ENCODE measurements at places on chromosomes 1 and 21.

GRCh38 chr1:231885209-231885854, 258.7 kb downstream of the DISC1 start:
- no peak for DNase-seq

GRCh38 chr21:38261851-38262250, 5.1 kb downstream of the KCNJ15 start:
- no peak for DNase-seq

- DNase-seq = no peak
Measured at GRCh38 chr21:45825219-45825618, 156.4 kb upstream of the COL6A1 start.

- DNase-seq = no peak
Measured at GRCh38 chr1:85838238-85838637, 130.0 kb upstream of the ZNHIT6 start.

DNA sequence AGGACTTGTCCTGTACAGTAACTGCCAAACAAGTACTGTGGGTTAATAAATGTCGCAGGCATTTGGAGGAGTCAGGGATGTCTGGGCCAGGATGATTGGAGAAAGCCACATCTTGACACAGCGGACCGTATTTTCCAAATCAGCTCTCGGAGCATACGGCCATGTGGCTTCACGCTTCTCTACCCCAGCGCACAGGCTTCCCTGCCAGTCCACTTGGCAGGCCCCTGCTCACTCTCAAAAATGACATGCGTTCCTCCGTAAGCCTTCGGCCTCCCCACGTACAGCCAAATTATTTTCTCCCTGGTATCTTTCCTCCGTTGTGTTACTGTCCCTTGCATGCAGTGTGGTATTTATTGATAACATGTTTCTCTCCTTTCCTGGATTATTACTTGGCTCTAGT, 7.2 kb upstream of the LRRC38 start:
- DNase-seq = no peak

DNA sequence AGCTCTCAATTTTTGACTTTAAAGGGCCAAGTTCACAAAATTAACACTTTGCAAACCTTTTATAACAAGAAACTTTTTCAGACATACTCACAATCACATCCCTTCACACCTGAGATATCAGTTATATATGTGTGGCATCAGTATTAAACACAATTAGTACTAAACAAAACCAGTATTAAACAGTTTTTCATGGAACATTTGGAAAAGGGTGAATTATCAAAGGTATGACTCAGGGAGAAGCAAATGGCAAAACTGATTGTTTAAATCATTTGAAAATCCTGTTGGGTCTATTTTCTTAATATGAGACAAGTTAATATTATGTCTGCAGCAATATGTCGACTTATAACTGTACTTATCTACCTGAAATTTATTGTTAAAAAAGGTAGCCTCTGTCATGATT, 587.3 kb downstream of the NEGR1 start:
- no peak for DNase-seq

GRCh38 chr1:55257958-55258357, 42.8 kb upstream of the USP24 start:
- peak; percentile 27 for DNase-seq

GRCh38 chr1:19187852-19188251, 22.2 kb downstream of the UBR4 start:
- DNase-seq = no peak

DNA sequence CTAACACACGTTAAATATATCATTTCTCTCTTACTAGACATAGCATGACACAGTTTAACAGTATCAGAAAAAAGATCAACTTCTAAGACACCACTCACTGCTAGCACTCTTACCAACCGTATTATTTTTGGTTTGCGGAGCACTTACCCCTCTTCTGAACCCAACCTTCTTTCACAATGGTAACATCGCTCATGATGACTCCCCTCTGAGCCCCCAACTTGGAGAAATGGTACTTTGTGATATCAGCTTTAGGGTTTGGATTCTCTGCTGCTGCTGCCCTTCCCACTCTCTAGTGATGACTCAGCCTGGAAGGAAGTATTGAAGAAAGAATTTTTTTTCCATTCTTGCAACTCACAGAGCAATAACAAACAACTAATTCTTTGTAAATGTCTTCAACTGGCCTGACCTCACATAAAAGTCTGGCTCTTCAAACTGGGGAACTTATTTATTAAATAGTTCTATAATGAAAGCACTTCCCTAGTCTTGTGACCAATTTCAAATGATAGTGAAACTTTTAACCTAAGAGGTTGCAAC, 7.0 kb downstream of the AKT3 start:
- DNase-seq = no peak

- DNase-seq = no peak
Measured at GRCh38 chr1:155051777-155052398, 772 bp downstream of the ADAM15 start.

GRCh38 chr1:188096521-188096920, 1267.8 kb downstream of the PLA2G4A start:
- DNase-seq = no peak

DNA sequence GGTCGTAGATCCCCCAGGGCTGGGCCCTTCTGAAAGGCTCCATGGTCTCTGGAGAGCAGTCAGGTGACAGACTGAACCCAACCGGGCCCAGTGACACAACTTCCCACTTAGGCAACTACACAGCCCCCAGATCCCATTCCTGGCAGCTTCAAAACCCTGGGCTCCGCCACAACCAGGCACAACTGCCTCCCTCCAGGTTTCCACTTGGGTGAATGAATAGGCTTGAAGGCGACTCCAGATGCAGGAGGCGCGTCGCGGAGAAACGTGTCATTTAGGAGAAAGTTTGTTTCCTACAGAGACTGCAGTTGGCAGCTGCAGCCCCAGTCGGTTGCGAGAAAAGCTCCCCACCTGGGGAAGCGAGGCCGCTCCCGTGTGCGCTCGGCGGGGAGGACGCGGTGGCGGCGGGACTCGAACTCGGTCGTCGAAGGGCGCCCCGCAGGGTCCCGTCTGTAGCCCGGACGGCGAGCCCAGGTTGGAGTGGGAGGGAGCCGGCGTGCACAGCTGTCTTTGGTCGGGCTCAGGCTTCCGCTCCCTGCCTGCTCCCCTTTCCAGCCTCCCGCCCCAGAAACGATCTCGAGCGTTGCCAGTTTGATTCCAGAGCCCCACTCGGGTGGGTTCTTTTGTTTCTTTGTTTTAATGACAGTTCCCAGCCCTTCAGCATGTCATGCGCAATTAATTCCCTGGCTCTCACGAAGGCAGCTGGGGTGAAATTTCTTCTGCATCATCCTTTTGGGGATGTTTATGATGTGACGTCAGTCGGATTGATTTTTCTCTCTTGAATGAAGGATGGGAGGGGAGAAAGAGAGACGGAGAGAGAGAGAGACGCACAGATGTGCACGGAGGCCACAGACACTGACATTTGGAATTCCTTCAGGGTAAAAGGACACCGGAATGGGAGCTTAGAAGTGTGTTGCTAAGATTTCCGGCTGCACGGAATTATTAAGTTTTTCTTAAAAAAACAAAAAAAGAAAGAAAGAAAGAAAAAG, 862 bp upstream of the SGIP1 start:
- no peak for DNase-seq

- no peak for DNase-seq
Measured at GRCh38 chr1:43052786-43053439, 94.2 kb upstream of the SLC2A1 start.

DNA sequence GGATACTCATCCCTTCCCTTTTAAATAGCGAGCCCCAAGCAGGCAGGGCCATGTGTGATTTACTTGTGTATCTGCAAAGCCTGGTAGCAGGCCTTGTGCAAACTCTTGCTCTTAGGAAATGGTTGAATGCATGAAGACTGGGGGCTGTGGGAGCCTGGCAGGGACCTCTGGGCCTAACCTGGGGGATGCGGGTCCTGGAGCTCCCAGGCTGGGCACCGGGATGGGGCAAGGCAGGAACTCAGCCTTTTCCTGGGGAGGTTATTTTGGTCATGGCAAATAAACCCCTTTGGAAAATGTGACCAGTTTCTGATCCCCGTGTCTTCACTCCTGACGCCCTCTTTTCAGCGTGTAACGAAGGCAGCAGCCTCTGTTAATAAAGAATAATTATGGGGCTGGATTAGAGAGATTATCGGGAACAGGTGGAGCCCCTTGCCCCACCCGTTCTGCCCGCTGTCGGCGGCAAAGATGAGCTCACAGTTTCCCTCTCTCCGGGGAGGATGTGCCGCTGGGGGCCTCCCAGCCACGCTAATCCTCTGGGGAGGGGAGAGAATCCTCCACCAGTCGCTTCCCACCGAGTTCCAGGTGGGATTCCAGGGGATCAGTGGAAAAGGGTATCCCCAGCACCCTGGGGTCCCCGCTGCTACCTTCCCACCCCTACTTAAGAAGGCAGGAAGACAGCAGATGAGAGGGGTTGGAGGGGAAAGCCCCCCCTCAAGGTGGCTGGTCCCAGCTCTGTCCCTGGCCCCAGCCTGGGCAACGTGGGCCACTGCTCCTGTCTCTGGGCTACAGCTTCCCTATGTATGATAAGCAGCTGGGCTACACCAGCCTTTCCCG, 69.7 kb upstream of the WNT4 start:
- DNase-seq = no peak

DNA sequence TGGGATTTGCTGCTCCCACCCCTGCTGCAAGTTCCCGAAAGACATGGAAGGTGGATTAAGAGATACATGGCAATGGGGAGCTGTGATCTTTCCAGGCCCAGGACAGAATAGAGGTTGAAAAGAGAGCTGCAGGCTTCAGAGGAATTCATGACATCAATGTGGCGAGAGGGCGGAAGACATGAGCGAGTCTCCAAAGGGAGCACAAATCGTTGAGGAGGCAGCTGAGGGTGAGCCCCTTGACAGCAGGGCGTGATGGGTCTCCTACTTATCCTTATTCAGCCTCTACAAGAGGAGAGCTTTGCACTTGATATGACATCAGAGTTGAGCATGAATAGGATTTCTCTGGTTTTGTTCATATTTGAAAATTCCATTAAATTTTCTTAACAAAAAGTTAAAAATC, 45.5 kb upstream of the TACSTD2 start:
- no peak for DNase-seq

DNA sequence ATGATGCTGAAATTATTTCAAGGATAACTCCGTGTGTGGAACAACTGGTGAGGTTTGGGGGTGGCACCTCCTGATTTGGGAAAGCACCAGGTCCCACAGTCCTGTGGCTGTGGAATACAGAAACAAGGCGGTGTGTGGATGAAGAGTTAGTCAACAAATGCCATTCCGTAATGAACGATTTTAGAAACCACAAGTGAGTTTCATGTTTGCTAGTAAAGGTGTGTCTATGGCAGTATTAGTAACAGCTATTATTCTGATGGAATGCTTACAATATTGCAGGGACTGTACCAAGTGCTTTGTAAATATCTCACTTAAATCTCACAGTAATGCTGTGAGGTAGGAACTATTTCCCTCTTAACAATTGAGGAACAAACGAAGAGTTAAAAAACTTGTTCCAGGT, 53.8 kb downstream of the B3GALNT2 start:
- no peak for DNase-seq

DNA sequence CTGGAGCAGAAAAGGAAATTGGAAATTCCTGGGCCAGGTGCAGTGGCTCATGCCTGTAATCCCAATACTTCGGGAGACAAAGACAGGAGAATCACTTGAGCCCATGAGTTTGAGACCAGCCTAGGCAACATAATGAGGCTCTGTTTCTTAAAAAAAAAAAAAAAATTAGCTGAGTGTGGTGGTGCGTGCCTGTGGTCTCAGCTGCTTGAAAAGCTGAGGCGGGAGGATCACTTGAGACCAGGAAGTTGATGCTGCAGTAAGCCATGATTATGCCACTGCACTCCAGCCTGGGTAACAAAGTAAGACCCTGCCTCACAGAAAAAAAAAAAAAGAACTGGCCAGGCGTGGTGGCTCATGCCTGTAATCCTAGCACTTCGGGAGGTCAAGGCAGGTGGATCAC, 56.7 kb downstream of the SRSF11 start:
- no peak for DNase-seq

GRCh38 chr1:116314305-116314919, 58.6 kb upstream of the ATP1A1 start:
- DNase-seq = no peak

- DNase-seq = no peak
Measured at GRCh38 chr1:113946678-113947387, 17.7 kb downstream of the HIPK1 start.

GRCh38 chr1:155207806-155208540, at the start of gene THBS3:
Gene THBS3, minus strand, starts transcription at chr1:155207897. Its CDS starts 21 bp downstream, at chr1:155207876.
- DNase-seq = no peak

All from activated CD8-positive, alpha-beta memory T cell treated with anti-CD3 and anti-CD28 coated beads for 4 hours (primary cell).